ENCODE measurements at places on chromosomes 3 and 15.
A peak's percentile ranks its signal among the peaks of the same experiment; 100 is the strongest.

DNA sequence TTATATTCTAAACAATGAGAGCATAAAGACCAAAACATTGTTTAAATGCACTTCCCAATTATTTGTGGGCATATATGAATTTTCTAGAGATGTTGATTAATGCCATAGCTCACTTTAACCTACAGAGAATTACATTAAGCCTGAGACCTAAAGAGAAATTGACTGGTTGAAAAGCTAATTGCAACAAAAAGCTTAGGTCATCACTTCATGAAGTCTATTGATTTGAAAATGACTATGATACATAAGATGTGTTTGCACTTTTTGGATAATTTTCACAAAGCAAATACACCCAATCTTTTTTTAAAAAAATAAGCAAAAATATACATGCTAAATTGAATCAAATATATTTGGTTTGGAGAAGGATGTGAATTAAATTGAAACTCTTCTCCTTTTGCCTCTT lies 532.8 kb upstream of the GOLIM4 start:
- no peak for DNase-seq

DNA sequence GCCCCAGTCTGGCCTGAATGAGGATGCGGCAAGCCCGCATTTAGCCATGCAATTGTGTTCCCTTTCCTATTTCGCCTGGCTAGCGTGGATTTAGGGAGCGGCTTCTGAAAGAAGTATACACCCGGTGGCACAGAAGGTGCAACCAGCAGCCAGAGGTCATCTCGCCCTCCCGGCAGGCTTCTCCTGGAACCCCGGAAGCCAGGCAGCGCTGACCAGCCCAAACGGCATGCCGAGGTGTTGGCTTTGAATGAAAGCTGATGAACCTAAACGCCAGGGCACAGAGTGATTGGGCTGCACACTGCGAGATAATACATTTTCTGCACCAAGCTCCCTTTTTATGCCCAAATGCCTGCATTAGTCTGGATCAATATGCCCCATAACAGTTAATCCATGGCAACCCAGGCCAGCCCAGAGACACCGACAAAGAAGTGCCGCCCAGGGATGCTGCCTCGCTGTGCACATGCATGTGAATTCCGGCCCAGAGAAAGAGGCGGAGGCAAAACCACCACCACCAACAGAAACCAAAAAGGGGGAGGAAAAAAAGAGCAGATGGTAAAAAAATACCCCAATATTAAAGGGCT lies 1.4 kb downstream of the SRGAP3 start:
- DNase-seq, result no peak

- DNase-seq, result no peak
Measured at GRCh38 chr3:40169983-40170382, 139.5 kb upstream of the EIF1B start.

GRCh38 chr15:56469483-56469882 lies 4.5 kb upstream of the MNS1 start:
- DNase-seq, result no peak

GRCh38 chr3:170840291-170840859 lies 29.6 kb downstream of the RPL22L1 start:
- DNase-seq, result no peak

DNA sequence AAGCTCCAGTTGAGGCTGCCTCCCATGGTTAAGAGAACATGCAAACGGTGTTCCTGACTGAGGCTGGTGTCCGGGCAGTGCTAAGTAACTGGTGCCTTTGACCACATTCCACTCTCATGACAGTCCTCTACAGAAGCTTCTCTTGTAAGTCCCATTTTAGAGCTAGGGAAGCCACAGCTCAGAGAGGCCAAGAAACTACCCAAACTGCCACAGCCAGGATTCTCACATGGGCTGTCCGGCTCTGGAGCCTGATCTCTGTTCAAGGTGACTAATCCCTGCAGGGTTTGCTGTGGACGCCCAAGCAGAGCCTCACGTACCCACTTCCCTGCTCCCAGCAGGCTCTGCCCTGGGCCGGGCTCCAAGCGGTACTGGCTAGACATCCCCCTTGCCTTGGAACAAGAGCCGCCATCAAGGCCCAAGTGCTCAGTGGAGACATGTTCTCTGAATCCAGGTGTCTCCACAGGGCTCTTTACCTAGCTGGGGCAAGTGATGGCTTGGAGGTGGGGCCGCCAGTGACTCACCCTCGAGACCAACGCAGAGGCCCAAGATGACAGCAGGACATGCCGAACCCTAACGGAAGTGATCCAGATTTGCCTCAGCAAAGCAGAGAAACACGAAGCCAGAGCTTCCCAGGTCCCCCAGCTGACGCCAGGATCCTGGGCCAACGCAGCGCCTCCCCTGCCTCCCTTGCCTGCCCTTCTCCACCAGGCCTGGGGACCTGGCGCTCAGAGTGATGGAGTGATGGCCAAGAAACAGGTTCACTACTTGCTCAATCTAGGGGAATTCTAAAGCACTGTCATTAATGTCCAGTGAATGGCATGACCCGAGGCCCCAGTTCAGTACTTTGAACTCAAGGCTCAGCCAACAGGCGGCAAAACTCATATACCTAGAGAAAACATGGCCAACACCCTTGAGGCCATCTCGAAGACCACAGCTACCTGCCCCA lies 24.4 kb downstream of the KLHL25 start:
- DNase-seq, result no peak

DNA sequence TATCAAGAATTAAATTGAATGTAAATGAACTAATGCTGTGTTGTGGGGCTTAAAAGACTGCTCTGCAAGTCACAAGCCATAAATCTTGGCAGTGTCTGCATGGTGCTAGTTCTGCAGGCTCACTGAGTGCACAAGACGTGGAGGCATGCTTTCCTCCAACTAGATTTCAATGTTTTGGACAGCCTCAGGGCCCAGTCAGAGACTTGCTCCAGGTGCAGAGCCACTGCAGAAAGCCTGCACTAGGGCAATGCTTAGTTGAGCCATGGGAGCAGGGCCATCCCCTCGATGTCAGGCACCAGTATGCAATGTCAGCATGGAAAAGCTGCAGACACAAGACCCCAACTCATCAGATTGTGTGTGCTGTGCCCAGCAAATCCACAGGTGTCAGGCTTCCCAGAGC lies 234.5 kb upstream of the CDIN1 start:
- DNase-seq, result no peak

GRCh38 chr3:125055913-125056745 lies at the start of gene HEG1:
Gene HEG1 (minus strand): TSS chr3:125055997. CDS start chr3:125055890, 107 bp downstream.
- peak; percentile 60 for DNase-seq

DNA sequence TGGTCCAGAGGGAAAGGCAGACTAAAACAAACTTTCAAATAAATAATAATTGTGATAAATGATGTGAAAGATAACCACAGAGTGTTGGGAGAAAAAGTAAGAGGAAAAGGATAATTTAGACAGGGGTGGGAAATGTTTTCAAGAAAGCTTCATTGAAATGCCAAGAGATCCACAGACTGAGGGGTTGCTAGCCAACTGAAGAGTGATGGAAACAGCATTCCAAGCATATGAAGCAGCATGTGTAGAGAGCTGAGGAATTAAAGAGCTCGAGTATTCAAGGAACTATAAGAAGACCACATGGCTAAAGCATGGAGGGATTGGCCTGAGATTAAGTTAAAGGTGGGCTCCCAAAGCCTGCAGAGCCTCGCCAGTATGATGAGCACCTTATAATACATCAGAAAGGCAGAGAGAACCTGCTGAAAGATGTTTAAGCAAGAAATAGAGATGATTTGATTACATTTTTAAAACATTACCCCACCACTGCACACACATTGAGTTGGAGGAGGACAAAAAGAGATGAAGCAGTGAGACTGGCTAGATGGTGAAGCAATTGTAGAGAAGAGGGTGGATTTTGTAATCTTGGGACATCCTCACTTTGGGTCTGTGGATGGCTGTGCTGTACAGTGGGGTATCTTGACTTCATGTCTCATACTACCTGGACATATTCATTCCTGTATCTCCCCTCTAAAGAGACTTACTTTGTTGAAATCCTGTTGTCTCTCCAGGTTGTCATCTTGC lies 100.8 kb downstream of the STAC start:
- no peak for DNase-seq

GRCh38 chr3:98855806-98856400 lies 45.6 kb downstream of the DCBLD2 start:
- no peak for DNase-seq

- DNase-seq, result no peak
Measured at GRCh38 chr3:94251566-94251965, 188.7 kb downstream of the NSUN3 start.

DNA sequence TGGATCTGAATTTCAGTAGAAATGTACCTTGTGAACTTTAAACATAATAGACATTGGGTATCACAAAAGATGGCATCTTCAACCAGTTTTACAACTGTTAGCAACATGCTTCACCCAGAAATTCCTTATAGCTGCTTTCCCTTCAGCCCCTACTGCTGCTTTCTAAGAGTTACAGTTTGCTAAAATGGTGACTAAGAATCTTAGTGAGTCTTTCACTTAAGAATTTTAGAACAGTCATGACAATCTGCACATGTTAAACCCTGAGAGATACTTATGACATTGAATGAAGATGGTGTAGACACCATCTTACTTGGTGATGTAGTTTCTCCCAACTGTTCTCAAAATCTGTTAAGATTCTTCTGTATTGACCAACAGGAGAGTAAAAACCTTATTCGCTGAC lies 129.7 kb upstream of the UBE2E1 start:
- DNase-seq, result no peak

- no peak for DNase-seq
Measured at GRCh38 chr3:38281895-38282686, at the start of gene SLC22A14. Gene SLC22A14 (plus strand): TSS chr3:38282294. CDS start chr3:38306027, 23,733 bp downstream.

DNA sequence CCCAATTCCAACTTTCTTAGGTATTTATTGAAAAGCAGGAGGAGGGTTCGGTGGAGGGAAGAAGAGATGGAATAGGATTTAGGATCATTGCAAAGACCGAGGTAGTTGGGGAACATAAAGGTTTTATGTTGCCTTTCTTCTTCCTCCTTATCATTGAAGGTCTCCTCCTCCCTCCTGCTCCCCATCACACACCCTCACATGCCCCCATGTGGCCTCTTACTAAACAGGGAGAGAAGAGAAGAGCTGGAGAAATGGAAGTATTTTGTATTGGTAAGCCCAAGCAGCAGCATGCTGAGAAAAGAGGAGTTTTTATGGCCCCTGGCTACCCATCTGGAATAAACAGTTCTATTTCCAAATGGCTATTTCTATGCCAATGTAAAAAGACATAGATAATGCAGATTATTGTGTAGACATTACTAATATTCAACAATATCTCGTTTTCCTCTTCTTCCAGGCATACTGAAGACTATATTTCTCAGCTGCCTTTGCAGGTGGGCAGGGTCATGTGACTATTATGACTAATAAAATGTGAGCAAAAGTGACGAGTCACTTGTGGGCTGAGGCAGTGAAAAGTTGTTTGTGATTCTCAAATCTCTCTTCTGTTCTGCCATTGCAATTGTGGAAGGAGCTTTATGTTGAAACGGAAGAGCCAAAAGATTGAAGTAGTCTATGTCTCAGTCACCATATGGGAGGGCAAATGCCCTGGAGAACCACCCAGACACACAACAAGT lies 5.2 kb upstream of the GPR176 start:
- no peak for DNase-seq

DNA sequence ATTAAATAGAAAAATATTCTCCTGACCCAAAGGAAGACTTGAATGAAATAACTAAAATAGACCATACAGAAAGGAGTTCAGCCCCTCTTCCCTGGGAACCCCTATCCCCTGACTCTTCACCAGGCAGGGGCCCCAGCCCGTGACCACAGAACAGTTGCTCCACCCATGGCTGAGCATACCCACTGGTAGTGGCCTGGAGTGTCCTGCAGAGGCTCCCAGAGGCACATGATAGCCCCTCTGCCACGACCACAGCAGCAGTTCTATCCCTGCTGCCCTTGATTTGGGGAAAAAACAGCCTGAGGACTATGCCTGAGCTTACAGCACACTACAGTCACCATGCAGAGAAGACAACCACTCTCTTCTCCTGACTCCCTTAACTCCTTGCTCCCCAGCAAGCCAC lies 31.8 kb downstream of the TTC14 start:
- no peak for DNase-seq

DNA sequence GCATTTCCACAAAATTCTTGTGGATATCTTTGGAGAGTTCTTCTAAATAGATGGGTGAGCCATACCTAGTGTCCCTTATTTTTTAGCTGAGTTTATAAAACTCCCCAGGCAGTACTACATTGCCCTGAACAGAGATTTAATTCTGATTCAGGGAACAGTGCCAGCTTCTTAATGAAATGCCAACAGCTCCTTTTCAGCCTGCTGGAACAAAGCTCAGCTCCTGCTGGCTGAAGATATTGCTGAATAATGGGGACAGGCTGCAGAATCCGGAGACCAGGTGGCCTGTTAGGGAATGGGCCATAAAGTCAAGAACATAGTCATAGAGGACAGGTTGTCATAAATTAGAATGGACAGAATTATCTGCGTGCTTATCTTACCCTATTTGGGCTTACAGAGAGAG lies 8.9 kb downstream of the HGD start:
- DNase-seq, result no peak

DNA sequence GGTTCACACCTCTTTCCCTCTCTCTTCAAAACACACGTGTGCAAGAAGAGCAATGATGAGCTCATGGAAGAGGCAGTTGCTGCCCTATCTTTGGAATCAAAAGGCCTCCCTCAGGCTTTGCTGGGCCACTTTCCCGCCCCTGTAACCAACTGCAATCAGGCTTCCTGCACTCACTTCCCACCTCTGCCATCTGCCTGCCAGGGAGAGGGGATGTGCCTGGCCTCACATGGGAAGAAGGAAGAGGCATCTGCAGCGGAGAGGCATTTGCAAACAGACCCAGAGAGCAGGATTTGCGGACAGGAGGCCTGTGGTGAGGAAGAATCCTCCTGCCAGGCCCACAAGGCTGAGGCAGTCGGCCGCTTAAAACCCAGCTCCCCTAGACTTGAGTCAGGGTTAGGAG lies 175.6 kb upstream of the ATP10A start:
- no peak for DNase-seq

DNA sequence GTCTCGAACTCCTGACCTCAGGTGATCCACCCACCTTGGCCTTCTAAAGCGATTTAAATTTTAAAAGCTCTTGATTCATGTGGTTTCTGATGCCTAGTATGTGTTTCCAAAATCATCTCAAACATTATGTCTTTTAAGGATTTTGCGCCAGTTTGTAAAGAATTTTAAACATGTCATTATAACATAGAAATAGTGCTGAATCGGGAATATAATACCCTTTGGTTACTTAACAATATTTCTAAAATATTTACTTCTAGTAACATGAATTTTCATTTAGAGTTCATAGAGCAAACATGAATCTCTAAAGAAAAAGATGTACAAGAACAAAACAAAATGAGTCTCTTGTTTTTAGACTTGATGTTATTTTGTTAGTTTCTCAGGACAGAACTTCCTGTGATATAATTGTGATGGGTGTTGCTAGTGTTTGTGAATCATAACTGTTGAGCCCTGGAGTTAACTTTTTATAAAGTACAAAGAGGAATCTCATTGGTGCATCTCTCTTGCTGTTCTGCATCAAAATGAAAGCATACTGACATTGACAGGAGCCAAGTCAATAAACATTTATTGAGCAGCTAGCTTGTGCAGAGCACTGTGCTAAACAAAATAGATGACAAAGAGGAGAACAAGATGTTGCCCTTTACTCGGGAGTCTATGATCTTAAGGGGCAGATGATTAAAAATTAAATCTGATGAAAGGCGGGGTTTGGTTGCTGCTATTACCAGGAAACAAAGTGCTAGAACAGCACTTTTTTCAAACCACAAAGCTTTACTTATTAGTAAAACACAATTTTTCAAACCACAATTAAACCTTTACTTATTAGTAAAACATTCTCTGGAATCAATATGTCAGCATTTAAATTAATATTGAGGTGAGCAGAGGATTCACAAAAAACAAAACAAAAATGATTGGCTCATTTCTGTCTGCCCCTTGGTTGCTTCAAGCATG lies 73.4 kb downstream of the MME start:
- DNase-seq, result no peak
